ENCODE measurements at places on chromosomes 5 and 9. TPM values are rescaled to one million over a fixed set of nuclear protein-coding genes. Genes with fewer than 3 reads are reported as not detected.

- peak; percentile 62 for DNase-seq
These were observed 166.8 kb downstream of the ARHGEF28 start for GRCh38 chr5:73792687-73793320.

DNA sequence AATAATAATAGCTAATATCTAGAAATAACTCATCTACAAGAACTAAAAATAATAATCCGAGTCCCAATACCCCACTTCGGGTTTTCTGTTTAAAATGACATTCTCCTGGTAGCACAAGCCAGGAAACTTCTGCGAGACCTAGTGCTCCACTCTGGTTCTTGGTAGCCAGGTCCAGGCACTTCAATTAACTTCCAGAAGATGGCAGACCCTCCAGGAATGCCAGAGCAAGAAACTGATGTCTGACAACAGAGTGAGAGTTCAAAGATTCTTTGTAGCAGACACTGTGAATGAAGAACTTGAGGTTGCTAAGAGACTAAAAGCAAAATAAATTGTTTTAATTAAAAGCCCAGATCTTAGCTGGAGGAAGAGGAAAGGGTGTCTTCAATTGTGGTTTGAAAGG is 1963.3 kb upstream of the CDH9 start:
- DNase-seq: no peak

KIF4B gene
- not detected for total RNA-seq

- DNase-seq: no peak
These were observed 695 bp upstream of the ANXA6 start for GRCh38 chr5:151158287-151158661.

- DNase-seq: no peak
These were observed 74.3 kb downstream of the NLN start for GRCh38 chr5:65796269-65796668.

- no peak for DNase-seq
These were observed 403.1 kb upstream of the TRPC7 start for GRCh38 chr5:136768457-136768856.

- no peak for DNase-seq
These were observed 1.4 kb downstream of the PCDH1 start for GRCh38 chr5:141876628-141877355.

DNA sequence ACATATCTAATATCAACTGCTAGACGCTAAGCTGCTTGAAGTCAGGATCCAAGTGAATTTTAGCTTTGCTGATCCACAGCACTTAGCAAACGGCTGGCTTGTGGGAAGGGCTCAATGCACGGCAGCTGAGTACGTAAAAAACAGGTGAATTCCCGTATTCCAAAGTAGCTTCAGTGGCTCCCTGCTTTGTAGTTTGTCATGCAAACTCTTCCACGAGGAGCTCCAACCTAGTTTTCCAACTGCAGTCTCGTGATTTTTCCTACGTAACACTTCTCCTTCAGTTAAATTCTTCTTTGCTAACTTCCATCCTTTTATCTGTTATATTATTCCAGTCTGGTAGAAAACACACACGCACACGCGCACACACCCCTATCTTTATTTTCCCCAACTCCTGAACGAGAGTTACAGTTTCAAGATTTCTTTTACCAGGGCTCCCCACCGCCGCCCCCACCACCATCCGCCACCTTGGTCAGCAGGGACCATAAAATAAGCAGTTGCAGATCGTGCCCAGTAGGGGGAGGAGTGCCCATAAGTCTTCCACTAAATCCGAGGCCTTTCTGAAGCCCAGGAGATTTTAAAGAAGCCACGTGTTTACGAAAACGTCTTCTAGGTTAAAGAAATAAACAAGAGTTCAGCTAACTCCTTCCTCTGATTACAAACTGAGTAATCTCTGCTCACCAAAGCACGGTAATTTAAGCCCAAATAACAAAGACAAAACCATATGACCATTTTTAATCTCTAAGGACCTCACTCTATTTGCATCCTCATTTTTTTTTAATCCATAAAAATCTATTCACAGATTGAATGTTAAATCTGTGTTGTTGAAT is 34.8 kb upstream of the TRIO start:
- DNase-seq: peak; percentile 37

GRCh38 chr5:95238560-95239325 is 46.2 kb downstream of the MCTP1 start:
- DNase-seq: no peak

GABRA6 gene
- not detected for total RNA-seq

TRAF1 gene
- 91.6 TPM for total RNA-seq

IFNB1 gene
- 0.58 TPM for total RNA-seq

DNA sequence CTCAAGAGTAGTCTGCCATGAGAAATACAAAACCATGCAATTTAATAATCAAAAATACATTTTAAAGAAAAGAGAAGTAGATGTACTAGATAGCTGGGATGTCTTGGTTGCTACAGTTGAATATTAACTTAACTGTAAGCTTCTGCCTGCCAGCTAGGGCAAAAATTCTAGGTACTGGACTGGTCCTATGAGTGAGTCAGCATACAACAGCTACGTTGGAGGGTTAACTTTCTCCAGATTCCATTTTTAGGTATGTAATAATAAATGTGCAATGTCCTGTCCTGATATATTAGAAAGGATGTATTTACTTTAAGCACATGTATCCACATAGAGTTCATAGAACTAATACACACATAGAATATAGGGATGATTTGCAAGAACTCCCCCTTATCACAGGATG is 230.1 kb downstream of the CAAP1 start:
- DNase-seq: no peak

GRCh38 chr9:125889112-125889475 is 141.9 kb downstream of the PBX3 start:
- DNase-seq: peak; percentile 2

DNA sequence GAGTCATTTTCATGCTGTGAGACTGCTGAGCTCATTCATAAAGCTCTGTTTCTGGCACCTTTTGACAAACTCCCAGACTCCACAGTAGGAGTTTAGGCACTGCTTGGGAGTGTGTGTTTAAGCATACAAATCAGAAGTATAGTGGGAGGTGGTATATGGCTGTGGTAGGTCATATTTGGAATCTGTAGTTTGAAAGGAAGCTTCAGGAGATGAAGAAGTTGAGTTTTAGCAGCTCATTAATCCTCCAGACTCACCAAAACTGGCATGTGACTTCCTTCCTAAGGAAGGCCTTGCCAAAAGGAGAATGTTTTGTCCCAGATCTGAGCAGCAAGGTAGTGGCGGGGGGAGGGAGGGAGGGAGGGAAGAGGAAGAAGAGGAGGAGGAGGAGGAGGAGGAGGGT is 52.8 kb downstream of the SAXO1 start:
- DNase-seq: no peak

DNA sequence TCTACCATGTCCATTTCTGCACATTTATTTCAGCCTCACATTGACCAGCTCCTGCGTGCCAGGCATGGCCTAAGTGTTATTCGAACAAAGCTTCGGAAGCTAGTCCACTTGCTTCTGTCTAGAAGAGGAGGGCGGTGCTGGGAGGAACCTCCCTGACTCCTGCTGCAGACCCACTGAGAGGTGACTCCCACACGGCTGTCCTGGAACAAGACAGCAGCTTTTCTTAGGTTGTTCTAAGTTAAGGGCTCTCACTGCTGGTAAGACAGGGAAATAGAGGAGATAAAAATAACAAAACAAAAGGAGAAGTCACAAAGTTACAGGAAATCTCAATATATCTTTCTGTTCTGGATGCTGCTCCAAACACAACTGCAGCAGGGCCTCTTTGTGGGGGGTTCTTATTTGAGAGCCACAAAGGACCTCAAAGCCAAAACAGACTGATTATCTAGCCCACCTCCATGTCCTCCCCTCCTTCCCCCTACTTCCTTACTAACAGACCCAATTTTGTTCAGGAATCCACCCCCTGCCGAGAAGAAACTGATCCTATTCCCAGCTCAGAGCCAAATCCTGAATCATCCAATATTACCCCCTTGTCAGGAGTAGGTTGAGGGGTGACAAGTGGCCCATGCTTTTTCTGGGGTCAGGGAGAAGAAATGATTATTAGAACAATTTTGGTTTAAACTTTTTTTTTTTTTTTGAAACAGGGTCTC is 28.4 kb upstream of the KCNIP1 start:
- no peak for DNase-seq

DNA sequence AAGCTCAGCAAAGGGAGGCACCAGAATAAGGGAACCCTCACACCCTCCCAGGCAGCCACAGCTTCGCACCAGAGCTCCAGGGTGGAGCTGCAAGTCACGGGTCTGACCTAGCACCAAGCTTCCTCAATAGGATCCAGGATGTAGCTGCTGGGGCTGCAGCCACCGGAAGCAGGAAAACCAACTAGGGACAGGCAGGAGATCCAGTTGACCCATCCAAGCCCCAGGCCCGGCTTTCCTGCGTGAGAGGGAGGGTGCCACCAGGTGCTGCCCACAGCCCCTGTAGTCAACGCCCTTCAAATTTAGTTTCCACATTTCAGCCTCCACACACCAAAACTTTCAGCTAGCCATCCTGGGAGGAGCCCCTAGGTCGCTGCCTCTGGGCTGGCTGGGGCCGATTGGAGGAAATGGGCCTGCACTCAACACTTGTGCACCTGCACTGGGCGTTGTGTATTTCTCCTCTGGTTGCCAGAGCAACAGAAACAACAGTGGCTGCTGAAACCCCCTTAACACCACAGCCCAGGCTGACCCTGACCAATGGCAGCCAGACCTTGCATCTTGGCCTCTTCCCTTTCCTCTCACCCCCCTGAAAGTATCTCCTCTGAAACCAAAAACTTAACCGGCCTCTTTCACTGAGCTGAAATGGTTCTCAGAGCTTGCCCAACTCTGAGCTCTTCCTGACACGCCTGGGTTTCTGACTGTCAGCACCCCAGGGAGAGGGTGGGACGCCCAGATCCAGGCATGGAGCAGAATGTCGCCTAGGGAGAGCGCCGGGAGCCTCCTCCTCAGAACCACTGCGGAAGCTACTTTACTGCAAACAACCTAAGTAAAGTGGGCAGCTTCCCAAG is 226.5 kb upstream of the MAP3K1 start:
- peak; percentile 39 for DNase-seq

DNA sequence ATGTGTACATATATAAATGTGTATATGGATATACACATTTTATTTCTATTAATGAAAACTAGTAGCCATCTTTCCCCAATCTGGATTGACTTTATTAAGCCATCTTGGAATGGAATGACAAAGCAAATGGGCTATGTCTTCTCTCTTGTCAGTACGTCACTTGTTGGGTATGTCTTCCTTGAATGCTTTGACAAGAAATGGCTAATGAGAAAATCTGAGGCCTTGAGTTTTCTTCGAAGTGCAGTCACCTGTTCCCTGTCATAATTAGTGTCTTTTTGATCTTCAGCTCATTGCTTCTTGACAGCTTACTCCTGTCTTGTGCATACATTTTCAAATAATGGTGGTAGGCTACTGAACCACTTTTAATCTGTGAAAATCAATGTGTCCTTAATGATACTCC is 243.2 kb upstream of the RGMB start:
- DNase-seq: no peak

DNA sequence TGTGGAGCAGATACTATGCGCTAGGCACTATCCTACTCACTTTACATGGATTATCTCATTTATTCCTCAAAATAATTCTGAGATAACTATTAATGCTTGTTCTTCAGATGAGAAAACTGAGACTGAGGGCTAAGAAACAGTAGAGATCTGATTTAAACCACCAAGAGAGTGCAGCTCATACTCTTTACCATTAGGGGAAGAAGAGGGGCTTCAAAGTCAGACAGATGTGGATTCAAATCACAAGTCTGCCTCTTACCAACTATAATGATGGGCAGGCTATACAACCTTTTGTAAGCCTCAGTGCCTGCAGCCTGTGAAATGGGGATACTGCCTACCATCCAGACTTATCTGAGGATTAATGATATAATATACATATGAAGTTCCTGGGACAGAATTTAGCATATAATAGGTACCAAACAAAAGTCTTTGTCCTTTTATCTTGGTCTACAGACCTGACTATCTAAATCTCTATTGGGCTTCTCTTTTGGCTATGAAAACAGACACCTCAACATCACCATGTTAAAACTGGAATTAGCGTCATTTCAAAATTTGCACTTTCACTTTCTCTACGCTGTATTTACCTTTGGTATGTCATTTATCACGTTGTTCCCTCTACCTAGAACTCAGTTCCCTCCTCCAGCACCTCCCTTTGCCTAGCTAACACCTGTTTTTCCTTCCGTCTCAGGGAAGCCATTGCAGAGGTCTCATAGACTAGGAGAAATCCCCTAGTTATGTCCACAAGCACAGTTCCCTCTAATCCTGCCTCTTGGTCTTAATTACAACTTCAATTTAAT is 13.8 kb upstream of the TMEM267 start:
- DNase-seq: no peak

TMEM215 gene
- not detected for total RNA-seq

CDKN2B gene
- 1.3 TPM for total RNA-seq

DNA sequence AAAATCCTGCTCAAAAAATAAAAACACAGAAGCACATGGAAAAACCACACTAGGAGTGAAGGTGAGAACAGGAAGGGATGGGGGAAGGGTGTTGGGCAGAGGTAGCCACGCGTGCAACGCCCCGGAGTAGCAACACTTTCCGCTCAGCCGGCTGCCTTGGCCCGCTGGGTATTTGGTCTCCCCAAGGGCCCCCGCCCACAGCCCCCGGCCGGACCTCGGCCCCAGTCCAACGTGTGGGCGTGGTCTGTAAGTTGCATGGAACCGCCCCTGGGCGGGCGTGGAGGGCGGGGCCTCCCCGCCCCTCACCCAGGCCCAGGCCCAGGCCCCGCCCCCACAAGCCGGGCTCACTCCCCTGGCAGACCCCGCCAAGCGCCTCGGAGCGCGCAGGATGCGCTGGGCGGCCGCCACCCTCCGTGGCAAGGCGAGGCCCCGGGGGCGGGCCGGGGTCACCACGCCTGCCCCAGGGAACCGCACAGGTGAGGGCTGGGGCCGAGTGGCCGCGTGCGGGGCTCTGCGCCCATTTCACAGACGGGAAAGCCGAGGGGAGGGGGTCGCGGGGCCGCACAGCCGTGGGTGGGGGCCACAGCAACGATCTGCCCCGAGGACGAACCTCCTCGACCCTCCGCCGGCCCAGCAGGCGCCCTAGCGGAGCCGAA is at the start of gene SUSD3:
TSS of gene SUSD3 (plus strand) at position 347 of the 656 bp plus-strand sequence. CDS start at position 389, 42 bp downstream.
- peak; percentile 87 for DNase-seq

CD72 gene
- 31.9 TPM for total RNA-seq

PTGR1 gene
- 1.3 TPM for total RNA-seq

DNA sequence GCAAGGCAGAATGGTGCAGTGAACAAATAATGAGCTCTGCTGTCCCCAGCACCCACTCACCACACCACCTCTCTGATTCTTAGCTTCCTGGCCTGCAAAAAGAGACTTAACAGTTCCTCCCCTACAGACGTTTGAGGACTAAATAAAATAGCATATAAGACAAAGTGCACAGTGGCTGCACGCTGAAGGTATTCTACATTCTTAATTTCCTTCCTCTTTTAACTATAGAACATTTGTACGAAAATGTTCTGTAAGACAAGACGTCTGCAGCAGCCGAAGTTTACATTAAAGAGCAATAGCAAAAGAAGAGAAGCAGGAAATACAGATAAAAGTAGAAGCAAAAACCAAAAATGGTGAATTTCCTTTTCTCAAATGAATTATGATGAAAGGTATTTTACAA is 15.7 kb downstream of the FBN2 start:
- DNase-seq: no peak

DNA sequence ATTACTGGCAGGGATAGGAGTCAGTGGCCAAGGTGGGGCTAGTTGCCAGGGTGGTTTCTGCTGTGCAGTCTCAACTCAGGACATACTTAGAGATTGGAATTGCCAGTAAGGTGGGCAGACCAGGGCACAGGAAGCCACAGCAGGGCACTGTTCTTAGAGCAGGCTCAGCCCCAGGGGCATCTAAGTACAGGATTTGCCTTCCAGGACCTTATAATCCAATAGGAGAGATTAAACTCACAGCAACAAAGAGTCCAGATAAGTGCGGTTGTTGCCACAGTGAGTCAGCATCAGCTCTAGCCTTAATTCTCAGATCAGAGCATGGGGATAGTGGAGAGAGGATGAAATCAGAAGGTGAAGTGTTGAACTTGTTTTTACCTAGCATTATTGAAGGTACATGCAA is 265.8 kb upstream of the TRPC7 start:
- DNase-seq: no peak
